ENCODE measurements at places on chromosomes 12 and 14.

GRCh38 chr14:101394374-101394773 is 166.9 kb upstream of the DIO3 start:
- no peak for DNase-seq

DNA sequence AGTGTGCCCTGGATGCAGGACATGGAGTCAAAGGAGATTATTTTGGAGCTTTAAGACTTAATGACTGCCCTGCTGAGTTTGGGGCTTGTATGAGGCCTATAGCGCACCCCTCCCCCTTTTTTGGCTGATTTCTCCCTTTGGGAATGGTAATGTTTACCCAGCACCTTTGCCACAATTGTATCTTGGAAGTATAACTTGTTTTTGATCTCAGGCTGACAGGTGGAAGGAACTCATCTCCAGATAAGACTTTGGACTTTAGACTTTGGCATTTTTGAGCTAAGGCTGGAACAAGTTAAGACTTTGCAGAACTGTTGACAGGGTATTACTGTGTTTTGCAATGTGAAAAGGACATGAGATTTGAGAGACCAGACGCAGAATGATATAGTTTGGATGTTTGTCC is 110.5 kb downstream of the DERA start:
- no peak for DNase-seq

- DNase-seq: no peak
Observed at GRCh38 chr12:47247418-47247817, 167.7 kb upstream of the AMIGO2 start.

DNA sequence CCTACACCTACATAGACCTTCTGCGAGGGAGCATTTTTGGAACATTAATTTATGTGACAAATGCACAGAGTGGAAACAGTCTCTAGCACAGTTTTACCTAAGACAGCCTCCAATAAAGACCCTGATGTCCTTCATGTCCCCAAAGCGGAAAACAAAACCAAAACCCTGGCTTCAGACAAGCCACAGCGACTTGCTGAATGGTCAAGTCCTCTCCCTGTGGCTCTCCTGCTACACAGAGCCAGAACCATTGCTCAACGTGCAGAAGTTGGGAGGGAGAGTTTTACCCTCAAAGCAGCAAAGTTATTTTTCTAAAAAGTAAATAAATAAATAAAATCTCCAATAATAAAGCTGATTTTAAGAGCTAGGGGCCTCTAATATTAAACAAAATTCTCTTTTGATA is 135.0 kb upstream of the TMEM132C start:
- no peak for DNase-seq

- no peak for DNase-seq
Observed at GRCh38 chr14:68788996-68789820, 3.7 kb downstream of the ZFP36L1 start.

- no peak for DNase-seq
Observed at GRCh38 chr14:42980419-42980818, 1373.7 kb downstream of the LRFN5 start.

GRCh38 chr14:83163016-83163415 is 1629.4 kb upstream of the SEL1L start:
- DNase-seq: no peak

DNA sequence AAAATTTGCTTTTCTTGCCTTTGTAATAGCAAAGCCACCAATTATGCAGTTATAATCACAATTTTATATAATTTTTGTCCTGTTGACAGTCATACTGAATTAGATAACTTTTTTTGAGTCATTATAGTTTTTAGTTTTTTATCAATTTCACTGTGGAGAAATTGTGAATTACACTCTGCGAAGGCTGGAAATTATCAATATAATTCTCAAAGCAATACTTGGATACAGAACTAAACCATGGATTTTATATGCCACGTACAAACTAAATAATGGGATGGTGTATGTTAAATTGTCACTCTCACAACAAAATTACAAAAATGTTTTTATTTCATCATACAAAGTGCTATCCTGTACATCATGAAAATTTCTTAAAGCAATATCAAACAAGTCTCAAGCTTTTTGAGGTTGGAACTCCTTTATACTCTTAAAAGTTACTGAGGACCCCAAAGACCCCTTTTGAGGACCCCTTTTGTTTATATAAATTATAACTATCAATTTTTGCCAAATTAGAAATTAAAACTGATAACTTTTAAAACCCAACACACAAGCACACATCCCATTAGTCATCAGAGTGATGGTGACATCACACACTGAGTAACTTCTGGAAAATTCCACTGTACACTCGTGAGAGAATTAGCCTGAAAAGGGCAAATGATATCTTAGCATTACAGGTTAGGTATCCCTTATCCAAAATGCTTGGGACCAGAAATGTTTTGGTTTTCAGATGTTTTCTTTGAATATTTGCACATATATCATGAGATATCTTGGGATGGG is 19.8 kb upstream of the AQP2 start:
- DNase-seq: no peak

All from stimulated activated CD8-positive, alpha-beta memory T cell treated with anti-CD3 and anti-CD28 coated beads, Interleukin-7, amount 100 ng/mL, for 24 hours (primary cell).